ENCODE measurements at places on chromosomes 1 and 21.
A peak's percentile ranks its signal among the peaks of the same experiment; 100 is the strongest.

DNA sequence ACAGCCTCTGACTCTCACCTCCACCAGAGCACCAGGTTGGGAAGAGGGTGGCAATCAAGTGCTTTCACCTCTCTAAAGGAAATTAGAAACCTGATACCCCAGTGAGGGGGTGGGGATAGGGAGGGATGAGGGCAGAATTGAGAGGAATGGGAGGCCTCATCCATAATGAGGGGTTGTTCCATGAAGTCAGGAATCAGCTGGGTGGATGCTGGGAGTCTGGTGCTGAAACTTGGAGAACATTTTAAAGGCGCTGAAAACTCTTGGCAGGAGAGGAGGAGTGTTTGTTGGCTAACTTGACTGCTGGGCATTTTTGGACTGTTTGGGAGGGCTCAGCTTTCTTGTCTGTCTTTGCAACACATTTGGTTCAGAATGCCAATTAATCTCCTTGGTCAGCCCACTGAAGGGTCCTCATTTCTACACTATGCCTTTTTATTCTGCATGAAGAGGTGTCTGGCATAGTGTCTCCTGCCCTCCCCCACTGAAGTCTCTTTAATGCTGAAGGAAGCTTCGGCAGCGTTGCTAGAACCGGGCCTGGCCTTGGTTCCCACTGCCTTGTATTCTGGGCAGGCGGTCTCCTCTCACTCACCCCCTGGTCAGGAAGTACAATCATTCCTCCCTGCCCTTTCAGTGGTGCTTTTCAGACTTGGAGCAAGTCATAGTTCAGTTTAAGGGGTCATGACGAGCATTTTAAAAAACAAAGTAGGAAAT is 2.2 kb downstream of the PHGDH start:
- no peaks in the 10 kb centered on the region for H3K36me3 ChIP-seq
- H3K27ac ChIP-seq = no peak overlapping the region

GRCh38 chr1:25173809-25174340 is 58.4 kb downstream of the SYF2 start:
- no peaks in the 10 kb centered on the region for H3K36me3 ChIP-seq
- no peaks in the 10 kb centered on the region for H3K27me3 ChIP-seq
- no peak overlapping the region for H3K27ac ChIP-seq
- DNase-seq = no peak
- no peak overlapping the region for H3K4me3 ChIP-seq
- no peaks in the 10 kb centered on the region for H3K4me1 ChIP-seq

- DNase-seq = no peak
- no peak overlapping the region for H3K27ac ChIP-seq
- H3K27me3 ChIP-seq = peaks cover 4% of the 10 kb centered on the region
- H3K36me3 ChIP-seq = no peaks in the 10 kb centered on the region
Observed at GRCh38 chr1:77467021-77467595, 185.3 kb downstream of the AK5 start.

DNA sequence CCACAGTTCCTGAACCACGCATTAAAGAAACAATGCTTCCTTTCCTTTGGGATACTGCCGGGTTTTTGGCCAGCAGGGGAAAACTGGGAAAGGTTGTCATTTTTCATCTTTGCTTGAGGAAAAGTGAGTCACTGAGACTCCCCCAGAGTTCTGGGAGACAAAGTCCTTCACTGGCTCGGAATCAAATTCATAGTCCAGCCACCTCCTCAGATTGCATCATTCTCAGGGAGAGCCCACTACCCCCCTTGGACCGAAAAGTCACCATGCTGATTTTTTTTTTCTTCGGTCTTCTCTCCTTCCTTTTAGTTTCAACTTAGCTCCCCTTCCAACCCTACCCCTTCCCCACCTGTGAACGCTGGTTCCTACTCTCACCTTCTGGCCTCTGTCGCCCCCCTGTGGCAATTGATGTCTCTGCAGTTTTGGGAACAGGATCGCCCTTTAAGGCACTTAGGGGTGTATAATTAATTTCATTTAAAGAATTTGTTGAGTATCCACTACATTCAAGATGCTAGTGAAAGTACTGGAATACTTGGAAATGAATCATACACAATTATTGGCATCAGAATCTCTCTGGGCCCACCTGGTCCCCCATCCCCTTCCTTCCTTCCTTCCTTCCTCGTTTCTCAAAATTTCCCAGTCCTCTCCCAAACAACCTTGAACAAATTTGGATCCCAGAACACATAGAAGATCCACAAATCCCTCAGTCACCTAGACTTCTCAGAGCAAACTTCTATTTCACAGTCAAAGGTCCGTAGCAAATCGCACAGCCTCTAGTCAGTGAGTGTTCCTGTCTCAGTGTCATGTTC is 6.9 kb downstream of the ACKR1 start:
- H3K27ac ChIP-seq = no peak overlapping the region
- peaks cover 11% of the 10 kb centered on the region for H3K4me1 ChIP-seq
- H3K36me3 ChIP-seq = no peaks in the 10 kb centered on the region
- H3K4me3 ChIP-seq = no peak overlapping the region

DNA sequence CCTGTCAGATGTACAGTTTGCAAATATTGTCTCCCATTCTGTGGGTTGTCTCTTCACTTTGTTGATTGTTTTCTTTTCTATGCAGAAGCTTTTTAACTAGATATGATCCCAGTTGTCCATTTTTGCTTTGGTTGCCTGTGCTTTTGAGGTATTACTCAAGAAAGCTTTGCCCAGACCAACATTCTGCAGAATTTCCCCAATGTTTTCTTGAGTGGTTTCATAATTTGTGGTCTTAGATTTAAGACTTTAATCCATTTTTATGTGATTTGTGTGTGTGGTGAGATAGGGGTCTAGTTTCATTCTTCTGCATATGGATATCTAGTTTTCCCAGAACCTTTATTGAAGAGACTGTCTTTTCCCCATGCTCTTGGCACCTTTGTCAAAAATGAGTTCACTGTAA is 116.9 kb downstream of the DUSP10 start:
- no peak overlapping the region for H3K4me3 ChIP-seq
- H3K27me3 ChIP-seq = no peaks in the 10 kb centered on the region
- no peaks in the 10 kb centered on the region for H3K4me1 ChIP-seq
- H3K36me3 ChIP-seq = no peaks in the 10 kb centered on the region
- no peak overlapping the region for H3K27ac ChIP-seq

DNA sequence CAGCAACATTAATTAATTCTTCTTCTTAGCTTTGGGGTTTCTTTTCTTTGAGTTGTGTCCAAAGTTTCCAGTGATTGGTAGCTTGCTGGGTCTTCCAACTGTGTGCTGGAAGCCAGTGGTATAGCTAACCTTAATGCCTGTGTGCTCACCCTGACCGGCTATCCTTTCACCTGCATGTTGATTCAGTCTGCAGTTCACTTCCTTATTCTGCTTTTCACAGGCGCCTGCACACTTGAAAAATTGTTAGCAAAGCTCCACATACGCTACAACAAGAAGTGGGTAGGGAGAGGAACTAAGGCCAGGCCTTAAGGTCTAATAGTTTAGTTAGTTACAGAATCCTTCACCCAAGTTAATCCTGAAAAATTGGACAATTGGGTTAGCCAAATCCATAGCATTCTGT is 35.7 kb downstream of the NCF2 start:
- H3K4me3 ChIP-seq = no peak overlapping the region
- H3K27ac ChIP-seq = peak overlapping the region; percentile 83
- peaks cover 14% of the 10 kb centered on the region for H3K36me3 ChIP-seq
- no peaks in the 10 kb centered on the region for H3K27me3 ChIP-seq
- H3K4me1 ChIP-seq = peaks cover 9% of the 10 kb centered on the region
- DNase-seq = no peak

DNA sequence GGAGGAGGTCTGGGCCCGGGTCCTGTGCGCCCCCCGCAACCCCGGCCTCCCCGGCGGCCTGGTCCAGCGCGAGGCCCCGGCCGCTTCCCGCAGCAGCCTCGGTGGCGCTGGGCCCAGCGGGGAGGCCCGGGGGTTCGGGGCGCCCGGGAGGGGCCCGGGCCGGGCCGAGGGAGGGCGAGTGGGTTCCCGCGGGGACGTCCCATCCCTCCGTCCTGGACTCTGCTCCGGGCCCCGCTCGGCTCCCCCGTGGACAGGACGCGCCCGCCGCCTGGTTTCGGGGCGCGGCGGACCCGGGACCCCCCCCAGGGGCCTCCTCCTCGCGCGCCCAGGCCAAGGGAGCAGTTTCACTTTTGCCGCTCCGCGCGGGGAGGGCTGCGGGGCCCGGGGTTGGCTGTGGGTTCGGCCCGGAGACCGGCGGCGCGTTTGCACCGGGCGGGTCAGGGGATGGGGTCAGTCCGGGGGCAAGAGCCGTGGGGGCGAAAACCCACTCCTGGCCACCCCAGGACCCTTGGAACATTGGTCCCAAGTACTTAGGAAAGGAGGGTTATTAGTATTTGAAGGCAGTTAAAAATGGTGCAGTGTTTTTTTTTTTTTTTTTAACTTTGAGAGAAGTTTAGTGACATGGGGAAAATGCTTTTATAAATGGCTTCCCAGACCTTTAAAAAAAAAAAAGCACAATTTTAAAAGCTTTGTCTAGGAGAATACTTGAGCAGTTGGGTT is 677 bp downstream of the AGPAT3 start:
- H3K36me3 ChIP-seq = peaks cover 5% of the 10 kb centered on the region
- H3K27me3 ChIP-seq = no peaks in the 10 kb centered on the region
- peak overlapping the region; percentile 47 for H3K27ac ChIP-seq

- DNase-seq = no peak
- H3K27ac ChIP-seq = no peak overlapping the region
- no peaks in the 10 kb centered on the region for H3K4me1 ChIP-seq
- no peak overlapping the region for H3K4me3 ChIP-seq
- H3K36me3 ChIP-seq = no peaks in the 10 kb centered on the region
Observed at GRCh38 chr1:215883004-215883403, 315.9 kb downstream of the KCTD3 start.
